ENCODE measurements at places on chromosomes 2 and 18.
A peak's percentile ranks its signal among the peaks of the same experiment; 100 is the strongest.

DNA sequence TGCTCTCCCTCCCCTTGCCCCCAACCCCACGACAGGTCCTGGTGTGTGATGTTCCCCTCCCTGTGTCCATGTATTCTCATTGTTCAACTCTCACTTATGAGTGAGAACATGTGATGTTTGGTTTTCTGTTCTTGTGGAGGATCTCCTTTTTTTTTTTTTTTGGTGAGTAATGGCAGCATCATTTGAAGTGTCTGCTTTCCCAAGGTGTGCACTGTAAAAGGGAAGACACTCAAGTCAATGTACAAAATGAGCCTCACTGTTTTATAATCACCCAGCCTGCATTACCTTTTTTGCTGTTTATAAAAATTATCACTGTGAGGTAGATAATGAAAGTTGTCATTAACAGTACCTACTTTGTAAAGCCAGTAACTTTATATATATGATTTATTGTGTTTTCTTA, 56.9 kb downstream of the INSIG2 start:
- no peak for DNase-seq

- no peak for DNase-seq
These were observed 608 bp downstream of the CCDC138 start for GRCh38 chr2:108787216-108787541.

DNA sequence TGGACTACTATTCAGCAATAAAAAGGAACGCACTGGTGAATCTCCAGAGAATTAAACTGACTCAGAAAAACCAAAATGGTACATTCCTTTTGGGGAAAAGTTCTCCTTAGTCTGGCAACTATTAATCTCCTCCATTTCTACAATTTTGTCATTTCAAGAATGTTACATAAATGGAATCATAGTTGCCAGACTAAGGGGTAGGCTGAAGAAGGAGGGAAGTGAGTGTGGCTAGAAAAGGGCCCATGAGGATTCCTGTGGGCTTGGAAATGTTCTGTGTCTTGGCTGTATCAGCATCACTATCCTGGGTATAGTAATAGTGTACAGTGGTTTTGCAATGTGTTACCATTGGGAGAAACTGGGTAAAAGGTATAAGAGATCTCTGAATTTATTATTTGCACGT, 72.4 kb downstream of the ZAP70 start:
- DNase-seq, result no peak

DNA sequence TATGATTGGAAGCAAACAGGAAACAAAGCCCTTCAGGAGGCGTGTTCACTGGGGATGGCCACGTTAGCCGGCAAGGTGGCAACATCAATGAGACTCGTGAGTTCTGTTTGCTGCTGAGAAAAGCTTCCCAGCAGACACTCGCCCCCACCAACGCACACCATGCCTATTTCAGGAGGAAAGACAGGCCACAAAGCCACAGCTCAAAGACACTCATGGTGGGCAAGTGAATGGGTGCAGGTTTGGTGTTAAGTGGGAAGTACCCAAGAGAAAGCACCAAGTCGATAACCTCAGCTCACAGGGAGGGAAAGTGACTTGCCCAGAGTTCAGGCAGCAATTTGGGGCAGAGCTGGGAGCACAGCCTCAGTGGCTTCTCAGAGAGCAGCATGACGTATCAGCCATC, 10.5 kb upstream of the MTERF4 start:
- DNase-seq, result no peak

- DNase-seq, result no peak
These were observed 57.3 kb upstream of the SP3 start for GRCh38 chr2:174022431-174022830.

DNA sequence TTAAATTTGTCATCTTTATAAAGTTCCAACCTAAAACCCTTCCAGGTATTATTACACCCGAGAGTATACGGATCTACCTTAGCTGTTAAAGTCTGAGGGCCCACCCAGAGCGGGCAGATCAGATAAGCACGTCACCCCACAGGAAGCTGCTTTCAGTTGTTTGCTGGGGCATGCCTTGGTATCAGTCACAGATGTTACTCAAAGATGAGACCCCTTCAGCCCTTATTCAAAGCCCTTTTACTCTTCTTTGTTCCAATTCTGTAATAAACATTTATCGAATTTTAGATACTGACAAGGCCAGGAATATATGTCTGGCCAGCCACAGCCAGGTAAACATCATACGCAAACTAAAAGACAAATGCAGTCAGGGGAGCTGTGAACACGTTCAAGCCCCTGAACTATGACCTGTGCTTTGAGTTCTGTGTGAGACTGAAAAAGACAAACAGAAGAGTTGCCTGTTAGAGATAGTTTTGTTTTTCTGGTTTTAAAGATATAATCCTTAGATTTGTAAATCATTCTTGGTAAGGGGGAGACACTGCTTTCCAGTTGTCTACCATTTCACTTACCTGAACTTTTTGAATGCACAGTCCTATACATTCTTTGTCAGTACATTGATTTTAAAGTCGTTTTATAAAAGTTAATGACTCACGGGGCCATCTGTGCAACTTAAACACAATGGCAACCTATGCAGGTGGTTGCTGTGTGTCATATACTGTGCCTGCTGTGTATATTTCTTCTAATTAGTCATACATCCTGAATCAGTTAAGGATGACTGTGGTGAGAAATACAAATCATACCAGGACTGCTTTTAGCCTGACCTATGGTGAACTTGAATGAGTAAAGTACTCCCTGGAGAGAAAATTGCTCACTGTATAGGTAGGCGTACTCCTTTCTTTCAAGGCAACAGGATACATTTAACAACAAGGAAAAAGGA, 100.5 kb upstream of the ITPRID2 start:
- DNase-seq, result peak; percentile 88

GRCh38 chr2:34012715-34013302, 413.7 kb upstream of the FAM98A start:
- DNase-seq, result peak; percentile 72

DNA sequence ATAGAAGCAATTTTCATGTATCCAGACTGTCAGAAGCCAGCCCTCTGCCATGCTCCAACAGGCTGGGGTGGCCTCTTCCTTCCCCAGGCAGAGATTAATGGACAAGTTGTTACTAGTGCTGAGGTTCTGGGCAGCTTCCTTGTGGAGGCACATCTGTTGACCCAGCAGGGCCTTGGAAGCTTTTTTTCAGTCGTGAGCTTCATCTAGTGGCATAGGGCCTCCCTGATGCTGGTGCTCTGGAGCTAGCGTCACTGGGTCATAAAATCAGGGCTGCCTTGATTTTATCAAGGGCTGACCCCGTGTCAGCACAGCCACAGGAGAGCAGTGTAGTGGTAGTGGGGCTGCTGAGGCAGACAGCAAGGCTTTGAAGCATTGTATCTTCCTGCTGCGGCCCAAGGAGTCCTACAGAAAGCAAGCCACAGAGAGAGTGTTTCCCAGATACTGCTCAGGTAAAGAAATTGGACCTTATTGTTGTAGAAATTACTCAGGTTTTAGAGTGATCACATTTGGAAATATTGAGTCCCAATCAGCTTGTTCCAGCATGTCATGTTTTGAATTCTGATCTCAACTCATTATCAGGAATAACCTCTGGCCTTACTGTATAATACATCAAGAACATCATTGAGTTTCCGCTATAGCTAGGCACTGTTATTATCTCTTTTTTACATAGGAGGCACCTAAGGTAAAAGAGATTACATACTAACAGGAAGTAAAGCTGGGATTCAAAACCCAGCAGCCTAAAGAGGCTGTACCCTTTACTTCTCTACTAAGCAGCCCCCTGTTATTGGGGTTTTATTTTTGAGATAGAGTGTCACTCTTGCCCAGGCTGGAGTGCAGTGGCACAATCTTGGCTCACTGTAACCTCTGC, 92.3 kb upstream of the ALPP start:
- DNase-seq, result no peak

DNA sequence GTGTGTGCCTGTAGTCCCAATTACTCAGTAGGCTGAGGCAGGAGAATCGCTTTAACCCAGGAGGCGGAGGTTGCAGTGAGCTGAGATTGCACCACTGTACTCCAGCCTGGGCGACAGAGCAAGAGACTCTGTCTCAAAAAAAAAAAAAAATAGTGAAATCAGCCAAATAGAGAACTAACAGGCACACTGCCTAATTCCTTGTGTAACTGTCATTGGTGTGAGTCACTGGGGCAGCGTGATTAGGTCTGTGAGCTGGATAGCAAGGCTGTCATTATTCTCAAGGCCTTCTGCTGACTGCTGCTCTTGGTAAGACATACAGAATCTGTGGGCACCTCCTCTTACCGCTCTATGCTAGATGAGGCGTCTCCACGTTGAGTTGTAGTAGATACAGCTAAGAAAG, 270.3 kb downstream of the NEDD4L start:
- peak; percentile 68 for DNase-seq

DNA sequence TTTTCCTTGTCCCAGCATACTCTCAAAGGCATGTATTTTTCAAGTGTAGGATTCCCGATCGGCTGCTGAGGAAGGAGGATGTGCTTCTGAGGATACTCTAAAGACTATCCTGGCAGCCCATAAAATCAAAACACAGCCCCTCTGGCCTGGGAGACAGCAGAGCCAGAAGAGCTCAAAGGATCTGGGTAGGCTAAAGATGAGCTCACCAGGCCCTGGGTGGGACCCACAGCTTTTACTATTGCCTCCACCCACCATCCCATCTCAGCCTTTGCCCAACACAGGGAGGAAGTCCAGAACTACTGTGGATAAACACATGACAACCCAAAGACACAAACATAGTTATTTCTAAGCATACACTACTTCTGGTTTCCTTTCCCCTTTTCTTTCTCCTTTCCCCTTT, 79.1 kb upstream of the ZFP36L2 start:
- DNase-seq, result no peak

DNA sequence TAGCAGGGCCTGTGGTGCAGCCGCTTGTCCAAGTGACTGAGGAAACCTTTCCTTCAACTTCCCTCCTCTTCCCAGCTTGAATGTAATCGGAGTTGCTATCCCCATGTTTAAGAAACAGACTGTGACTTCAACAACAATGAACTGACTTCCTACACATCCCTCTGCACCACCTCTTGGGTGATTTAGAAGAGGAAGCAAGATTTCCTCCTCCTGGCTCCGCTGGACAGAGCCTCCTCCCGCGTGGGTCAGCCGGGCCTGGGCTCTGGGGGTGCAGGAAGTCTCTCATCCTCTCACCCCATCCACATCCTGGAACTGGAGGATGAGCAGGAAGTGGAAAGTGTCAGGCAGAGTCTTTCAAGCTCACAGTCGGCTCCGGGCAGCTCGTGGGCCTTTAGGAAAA, 84.3 kb downstream of the GATA6 start:
- no peak for DNase-seq

- DNase-seq, result no peak
These were observed 75.1 kb downstream of the TEX51 start for GRCh38 chr2:126973745-126974144.

GRCh38 chr2:149101818-149102217, 63.3 kb downstream of the LYPD6B start:
- DNase-seq, result no peak

DNA sequence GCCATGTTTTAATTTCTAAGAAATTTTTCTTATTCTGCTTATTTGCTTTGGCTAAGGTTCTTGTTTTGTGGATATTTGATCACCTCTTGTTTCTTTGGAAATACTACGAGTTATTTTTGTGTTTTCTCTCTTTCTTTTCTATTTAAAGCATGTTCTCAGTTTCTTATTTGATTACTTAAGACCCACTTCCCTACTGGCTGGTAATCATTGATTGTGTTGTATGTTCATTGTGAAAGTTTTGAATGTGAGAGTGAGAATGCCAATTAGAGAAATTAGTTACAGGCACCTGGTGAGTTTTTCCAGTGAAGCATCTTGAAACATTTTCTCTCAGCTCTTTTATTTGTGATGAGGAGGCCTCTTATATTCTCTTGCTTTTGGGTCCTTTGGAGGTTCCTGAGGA, 226.7 kb upstream of the MC4R start:
- DNase-seq, result no peak

DNA sequence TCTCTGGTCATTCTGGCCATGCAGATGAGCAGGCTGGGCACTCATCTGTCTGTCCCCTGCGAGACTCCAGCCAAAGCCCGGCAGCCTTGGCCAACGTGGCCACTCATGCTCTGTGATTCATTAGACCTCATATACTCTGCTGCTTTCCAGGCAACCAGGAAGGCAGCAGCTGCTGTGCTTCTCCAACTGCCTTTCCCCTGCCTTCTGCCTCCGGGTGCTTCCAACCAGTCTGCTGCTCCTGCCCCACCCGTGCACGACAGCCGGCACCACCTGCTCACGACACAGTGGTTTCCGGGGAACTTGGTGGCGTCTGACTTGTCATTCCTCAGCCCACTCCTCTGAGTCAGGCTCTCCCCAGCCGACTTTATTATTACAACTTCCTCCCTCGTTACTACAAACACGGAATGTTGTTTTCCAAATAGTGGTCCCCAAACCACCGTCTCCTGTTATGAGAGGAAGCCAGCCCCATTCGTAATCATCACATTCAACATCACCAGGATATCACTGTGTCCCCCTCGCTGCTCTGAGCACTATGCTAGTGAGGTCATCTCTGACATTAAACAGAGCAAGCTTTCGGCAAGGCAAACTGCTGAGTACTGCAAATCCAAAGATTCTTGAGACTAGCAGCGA, 392.4 kb downstream of the ALK start:
- DNase-seq, result no peak

DNA sequence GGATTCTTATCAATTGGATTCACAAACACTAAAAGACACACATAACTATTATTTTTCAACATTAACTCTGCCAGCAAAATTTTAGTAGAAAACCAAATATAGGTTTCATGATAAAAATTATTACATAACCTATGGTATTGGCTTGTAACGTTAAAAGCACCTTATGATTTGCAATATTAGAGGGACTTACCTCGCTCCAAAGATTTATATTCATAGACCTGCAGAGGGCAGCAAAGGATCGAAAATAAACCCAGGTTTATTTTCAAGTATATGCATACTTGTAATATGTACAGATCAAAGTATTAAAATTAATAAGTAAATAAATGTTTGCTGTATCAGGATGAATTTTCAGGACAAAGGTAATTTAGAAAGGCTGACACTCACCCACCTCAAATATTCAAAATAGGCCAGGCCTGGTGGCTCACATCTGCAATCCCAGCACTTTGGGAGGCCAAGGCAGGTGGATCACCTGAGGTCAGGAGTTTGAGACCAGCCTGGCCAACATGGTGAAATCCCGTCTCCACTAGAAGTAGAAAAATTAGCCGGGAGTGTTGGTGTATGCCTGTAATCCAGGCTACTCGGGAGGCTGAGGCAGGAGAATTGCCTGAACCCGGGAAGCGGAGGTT, 45.3 kb downstream of the LRPPRC start:
- peak; percentile 63 for DNase-seq

DNA sequence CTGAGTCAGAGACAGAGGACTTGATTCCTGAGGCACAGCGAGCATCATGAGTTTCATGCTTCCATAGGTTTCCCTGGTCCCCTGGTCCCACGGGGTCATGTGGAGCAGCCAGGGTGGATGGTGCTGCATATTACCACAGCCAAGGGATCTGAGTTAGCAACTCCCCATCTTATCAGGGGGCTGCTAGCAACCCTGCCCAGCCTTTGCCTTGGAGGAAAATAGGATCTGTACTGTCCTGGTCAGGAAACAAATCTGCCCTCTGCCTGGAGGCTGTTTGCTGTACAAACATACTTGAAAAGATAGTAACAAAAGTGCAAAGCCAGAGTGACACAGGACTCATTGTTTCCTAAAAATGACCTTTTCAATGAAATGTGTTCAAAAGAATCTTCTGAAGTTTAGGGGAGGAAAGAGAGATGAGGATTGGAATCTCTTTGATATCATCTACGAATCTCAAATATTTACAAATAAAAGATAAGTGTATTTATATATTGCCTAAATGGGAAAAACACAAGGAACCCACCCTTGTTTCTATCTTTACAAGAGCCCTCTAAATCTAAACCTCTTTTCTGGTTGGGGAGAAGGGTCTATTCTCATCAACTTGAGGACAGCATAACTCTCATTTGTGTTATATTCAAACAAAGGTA, 194.8 kb downstream of the CD226 start:
- DNase-seq, result no peak
